ENCODE measurements at places on chromosomes 2 and 18.
A peak's percentile ranks its signal among the peaks of the same experiment; 100 is the strongest.

DNA sequence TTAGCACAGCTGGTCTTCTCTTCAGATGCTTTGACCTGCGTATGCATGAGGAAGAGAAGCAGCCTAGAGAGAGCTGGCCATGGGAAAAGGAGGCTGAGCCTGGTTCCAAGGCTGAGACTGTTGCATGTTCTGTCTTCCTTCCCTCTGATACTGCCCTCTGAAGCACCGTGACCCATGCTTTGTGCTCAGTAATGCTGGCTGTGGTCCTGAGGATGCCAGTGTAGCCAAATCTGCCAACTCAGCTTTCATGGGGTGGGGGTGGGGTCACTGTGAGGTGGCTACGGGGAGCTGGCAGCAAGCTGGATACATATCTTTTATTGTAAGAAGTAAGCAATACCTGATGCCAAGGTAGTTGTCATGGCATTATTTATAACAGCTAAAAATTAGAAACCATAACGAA lies 41.5 kb downstream of the EPAS1 start:
- DNase-seq: no peak

GRCh38 chr2:41399437-41400087 lies 648.3 kb upstream of the PKDCC start:
- DNase-seq: no peak

DNA sequence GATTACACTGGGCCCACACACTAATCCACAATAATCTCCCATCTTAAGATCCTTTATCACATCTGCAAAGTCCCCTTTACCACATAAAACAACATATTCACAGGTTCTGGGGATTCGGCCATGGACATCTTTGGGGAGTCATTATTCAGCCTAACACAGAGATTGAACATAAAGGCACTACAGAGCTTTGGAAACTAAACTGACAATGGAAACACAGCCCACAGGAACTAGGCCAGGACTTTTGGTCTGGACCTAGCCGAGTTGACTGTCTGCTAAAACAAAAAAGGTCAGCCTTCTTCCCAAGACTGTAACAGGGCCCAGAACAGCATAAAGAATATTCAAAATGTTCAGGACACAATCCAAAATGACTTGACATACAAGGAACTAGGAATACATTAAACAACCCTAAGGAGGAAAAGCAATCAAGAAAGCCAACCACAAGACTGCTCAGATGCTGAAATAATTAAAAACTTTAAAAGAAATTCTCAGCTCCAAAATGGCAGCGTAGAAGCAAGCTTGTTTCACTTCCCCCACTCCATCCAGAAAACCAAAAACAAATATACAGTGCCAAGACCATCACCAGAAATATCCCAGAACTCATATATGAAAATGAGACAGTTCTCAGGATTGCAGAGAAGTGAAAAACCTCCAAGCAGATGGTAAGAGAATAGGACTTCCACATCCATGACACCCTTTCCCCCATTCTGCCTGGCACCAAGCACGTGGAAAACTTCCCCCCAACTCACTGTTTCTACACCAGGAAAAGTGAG lies 207.8 kb downstream of the ATAD2B start:
- no peak for DNase-seq

GRCh38 chr2:203983064-203983715 lies 46.6 kb downstream of the ICOS start:
- no peak for DNase-seq

DNA sequence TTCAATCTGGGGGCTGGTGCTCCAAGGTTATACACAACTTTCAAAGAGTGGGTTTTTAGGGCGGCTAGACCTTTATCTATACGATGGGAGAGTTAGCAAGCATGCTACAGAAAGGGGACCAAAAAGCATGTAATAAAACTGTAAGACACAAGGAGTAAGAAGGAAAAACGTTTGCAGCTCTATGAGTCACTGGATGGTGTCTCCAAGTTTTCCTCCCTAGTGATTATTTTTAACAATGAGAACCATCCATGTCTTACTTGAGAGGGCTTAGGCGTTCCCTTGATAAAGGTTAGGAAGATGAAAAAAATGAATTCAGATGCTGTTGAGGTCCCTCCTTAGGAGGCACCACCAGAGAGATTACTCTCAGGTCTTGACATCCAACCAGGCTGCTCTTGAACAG lies 75.9 kb downstream of the HRH4 start:
- no peak for DNase-seq

GRCh38 chr18:8303151-8303755 lies 306.0 kb upstream of the RAB12 start:
- DNase-seq: no peak

DNA sequence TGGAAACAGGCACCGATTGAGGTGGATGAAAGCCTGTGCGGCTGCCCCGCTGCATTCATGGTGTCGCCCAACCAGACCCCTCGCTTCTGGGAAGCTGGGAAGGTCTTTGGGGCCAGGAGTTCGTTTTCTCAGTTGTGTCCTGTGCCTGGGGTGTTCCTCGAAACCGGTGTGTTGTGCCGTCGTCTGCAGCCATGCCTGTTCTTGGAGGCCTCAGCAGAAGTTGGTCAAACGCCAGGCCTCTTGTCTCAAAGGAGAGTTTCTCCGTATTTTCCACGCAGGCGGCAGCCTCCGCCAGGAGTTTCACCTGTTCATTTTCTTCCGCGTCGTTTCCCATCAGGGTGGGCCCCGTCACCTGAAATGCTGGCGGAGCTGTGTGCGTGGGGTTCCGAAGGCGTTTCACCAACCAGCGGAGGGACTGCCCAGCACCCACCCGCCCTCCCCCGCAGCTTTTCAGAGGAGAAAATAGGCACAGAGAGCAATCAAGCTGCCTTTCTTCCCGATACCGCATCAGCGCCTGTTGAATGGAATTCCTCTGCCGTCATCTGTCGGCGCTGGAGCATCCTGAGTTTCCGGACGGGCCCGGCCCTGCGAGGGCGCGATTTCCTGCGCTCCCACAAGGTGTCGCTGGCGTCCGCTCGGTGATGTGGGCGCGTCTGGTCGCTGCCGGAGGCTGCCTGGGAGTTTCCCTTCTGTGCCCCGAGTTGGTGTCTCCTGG lies 17.0 kb upstream of the NFATC1 start:
- DNase-seq: peak; percentile 81

- no peak for DNase-seq
Observed at GRCh38 chr2:16113568-16113967, 173.2 kb downstream of the MYCN start.

- no peak for DNase-seq
Observed at GRCh38 chr2:11023326-11024258, 111.9 kb downstream of the KCNF1 start.

GRCh38 chr2:63792530-63792929 lies 49.2 kb upstream of the UGP2 start:
- DNase-seq: no peak

DNA sequence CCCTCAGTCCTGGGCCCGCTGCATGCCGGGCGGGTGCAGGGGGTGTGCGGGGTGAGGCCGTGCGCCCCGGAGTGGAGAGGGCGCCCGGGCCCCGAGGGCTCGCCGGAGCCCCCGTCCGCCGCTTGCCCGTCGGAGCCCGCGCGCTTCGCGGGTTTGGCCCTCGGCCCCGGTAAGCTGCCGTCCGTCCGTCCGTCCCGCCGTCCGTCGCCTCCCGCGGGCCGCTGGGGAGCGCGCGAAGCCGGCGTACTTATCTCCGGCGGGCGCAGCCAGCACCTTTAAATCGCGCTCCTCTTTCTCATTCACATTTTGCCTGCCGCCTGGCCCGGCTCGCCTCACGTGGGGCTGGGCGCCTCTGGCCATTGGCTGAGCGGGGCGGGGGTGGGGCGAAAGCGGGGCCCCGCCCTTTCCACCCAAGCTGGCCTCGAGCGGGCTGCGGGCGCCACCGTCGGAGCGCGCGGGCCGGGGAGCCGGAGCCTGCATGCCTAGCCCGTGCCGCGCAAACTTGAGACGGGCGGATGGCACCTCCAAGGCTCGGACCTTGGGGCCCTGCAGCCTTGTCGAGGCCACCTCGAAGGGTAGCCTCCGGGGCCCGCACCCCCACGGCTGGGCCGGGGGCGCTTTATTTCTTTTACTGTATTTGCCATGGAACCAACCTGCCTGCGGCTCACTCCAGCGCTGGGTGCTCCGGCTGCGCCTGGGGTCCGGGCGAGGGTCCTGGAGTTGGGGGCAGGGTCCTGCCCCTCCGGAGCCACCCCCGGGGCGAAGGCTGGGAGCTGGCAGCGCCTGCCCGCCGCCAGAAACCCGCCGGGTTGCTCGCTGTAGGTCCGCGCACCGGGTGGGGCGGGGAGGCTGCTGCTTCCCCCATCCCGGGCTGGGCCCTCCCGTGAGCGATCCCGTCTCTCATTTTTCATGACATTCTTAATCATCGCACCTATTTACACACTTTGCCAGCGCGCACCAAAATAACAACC lies at the start of gene GBX2:
GBX2 (minus strand) TSS at position 277 of the 971 bp plus-strand sequence. CDS start 415 bp downstream, outside the sequence.
- no peak for DNase-seq

DNA sequence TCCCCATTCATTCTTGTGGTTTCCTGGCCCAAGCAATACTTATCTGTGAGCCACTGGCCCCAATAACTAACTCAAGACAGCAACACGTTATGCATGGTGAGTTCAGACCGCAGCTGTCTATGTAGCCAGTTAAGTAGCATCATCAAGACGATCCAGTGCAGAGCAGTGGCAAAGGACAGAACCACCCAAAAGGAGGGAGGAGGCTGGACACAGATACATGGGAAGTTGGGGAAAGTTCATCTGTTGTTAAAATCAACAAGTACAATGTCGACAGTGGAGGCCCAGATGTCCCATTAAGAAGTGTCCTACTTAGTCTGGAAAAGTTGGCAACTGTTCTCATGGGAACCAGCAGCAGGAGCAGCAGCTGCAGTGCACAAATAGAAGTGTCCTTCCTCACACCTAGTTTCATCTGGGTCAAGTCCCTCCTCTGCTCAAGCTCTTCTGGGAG lies 106.9 kb upstream of the THOC1 start:
- no peak for DNase-seq

GRCh38 chr18:50096766-50097435 lies 98.0 kb downstream of the MYO5B start:
- DNase-seq: no peak

GRCh38 chr2:164677733-164678132 lies 56.5 kb upstream of the GRB14 start:
- DNase-seq: no peak

DNA sequence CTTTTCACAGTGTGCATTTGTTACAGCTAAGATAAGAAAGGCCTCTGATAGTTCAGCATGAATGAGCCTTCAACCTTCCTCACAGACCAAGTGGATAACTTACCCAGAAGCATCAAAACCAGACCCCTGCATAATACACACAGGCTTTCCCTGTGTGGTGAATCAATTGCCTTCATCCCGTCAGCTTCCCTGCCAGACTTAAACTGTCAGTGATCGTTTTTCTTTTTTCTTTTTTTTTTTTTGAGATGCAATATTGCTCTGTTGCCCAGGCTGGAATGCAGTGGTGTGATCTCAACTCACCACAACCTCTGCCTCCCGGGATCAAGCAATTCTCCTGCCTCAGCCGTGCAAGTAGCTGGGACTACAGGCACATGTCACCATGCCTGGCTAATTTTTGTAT lies 20.5 kb upstream of the SLC35F5 start:
- no peak for DNase-seq

DNA sequence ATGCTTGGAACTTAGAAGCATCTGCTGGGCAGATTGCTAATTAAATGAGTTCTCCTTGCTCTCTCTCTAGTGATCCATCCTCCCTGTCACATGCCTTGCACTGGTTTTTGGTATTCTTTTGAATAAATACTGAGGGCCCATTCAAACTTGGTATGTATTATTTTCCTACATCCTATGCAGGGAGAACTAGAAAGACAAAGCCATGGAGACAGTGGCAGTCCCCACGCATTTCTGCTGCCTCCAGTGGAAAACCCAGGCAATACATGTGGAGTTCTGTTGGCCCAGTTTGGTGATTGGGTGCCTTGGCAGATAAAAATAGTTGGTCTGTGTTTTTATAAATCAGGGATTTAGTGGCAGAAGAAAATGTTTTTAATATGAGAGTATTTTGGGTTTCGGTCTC lies 68.7 kb downstream of the DIS3L2 start:
- DNase-seq: no peak

DNA sequence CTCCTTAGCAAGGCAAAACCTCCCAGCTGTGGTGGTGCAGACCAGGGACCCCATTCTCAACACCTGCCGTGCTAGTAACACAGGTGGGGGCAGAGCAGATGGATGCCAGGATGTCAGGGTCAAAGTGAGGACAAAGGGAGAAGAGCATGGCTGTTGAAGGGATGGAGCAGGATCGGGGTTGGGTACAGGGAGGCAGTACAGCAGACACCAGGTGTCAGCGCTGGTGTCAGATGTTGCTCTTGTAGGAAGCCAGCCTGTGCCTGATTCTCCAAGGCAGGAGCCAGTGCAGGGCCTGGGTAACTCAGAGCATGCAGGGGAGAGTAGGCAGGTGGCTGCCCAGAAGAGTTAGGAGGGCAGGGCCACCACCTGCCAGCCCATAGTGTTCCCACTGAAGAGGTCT lies 222.1 kb upstream of the SPRED2 start:
- DNase-seq: no peak

DNA sequence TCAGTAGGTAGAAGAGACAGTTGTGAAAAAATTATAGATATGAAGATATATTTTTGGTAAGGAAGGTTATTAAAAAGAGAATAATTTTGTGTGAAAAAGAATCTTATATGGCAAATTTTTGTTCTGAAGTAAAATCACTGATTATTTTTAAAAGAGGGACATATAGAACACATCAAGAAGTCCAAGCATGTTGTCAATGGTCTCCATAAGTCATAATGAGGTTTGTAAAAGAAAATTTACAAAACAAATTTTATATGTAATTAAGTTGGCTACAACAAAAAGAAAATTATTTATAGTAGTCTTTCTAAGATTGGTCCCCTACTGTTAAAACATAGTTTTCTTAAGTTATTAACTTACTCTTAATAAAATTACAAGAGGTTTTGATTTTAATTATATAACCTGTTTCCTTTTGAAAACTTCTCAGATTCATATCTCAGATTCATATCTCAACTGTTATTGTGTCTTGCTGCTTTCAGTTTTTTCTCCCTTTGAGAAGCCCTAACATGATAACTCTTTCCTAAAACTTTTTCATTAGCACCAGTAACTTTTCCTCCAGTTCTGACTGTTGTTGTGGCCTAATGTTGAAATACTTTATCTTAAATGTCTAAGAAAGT lies 81.2 kb downstream of the SH3YL1 start:
- no peak for DNase-seq

DNA sequence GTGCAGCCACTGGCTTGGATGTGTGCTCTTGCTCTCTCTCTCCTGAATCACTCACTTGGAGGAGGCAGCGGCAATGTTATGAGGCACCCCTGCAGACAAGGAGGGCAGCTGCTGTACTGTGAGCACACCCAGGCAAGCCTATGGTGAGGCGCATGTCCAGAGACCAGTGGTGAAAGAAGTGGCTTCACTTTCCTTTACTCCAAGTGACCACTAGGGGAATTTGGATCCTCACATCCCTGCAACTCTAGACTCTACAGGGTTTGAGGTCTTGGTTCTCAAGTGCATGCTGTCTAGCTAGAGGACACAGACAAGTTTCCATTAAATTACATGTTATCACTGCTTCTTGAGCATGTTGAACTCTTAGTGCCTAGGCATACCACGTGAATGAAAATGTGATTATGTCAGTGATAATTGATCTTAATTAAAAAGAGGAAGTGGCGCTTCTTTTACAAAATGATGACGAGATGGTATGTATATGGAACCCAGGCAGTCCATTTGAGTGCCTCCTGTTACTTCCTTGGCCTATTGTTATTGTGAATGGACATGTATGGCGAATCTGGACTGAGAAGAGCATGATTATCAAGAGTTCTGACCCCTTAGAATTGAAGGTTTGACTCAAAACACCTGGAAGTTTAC lies 181.0 kb upstream of the CDH2 start:
- no peak for DNase-seq
